ENCODE measurements at places on chromosomes 7 and 10.
A peak's percentile ranks its signal among the peaks of the same experiment; 100 is the strongest.

DNA sequence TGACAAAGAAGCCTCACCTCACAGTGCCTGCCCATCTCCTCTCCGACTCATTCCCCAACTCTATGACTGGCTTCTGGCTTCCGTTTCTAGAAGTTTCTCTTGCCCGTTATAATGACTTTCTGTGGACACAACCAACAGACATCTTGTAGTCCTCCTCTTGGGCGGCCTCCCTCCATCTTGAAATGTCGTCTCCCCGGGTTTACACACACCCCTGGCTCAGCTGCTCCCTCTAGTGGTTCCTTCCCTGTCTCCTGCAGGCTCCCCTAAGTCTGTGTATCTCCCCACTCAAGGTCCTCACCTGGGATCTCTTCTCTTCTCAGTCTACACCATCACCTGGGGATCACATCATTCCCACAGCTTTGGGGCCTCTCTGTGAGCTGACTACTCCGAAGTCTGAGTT is 123.4 kb upstream of the NEBL start:
- no peaks in the 10 kb centered on the region for H3K4me1 ChIP-seq
- no peaks in the 10 kb centered on the region for H3K36me3 ChIP-seq
- H3K27me3 ChIP-seq = no peaks in the 10 kb centered on the region
- no peak overlapping the region for H3K4me3 ChIP-seq
- H3K27ac ChIP-seq = no peak overlapping the region
- no peak for DNase-seq

DNA sequence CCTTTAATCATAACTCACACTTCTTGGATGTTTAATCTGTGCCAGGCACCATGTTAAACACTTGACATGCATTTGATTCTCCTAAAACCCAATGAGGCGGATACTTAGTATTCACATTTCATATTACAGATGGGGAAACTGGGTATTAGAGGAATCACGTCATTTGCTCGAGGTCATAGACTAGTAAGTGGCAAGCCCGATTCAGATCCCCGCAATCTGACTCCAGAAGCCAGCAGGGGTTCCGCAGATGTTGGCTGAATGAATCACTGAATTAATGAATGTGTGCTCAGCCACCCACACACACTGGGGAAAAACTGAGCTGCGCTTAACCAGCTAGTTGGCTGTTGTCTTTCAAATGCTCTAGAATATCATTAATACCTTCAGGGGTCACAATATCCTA is 22.5 kb upstream of the ENO4 start:
- no peak for DNase-seq
- no peak overlapping the region for H3K27ac ChIP-seq
- no peaks in the 10 kb centered on the region for H3K4me1 ChIP-seq

DNA sequence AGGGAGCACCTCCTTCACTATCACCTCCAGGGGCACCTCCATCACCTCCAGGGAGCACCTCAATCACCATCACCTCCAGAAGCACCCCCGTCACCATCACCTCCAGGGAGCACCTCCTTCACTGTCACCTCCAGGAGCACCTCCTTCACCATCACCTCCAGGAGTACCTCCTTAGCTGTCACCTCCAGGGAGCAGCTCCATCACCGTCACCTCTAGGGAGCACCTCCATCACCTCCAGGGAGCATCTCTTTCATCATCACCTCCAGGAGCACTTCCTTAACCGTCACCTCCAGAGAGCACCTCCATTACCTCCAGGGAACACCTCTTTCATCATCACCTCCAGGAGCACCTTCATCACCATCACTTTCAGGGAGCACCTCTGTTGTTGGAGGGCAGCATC is 103.0 kb downstream of the DNAJB6 start:
- H3K27me3 ChIP-seq = no peaks in the 10 kb centered on the region
- no peak overlapping the region for H3K27ac ChIP-seq
- no peak overlapping the region for H3K4me3 ChIP-seq
- no peaks in the 10 kb centered on the region for H3K36me3 ChIP-seq
- no peak for DNase-seq

- H3K36me3 ChIP-seq = no peaks in the 10 kb centered on the region
- no peak overlapping the region for H3K4me3 ChIP-seq
- no peak for DNase-seq
- H3K27ac ChIP-seq = no peak overlapping the region
Observed at GRCh38 chr10:1153805-1154351, 97.7 kb downstream of the WDR37 start.

DNA sequence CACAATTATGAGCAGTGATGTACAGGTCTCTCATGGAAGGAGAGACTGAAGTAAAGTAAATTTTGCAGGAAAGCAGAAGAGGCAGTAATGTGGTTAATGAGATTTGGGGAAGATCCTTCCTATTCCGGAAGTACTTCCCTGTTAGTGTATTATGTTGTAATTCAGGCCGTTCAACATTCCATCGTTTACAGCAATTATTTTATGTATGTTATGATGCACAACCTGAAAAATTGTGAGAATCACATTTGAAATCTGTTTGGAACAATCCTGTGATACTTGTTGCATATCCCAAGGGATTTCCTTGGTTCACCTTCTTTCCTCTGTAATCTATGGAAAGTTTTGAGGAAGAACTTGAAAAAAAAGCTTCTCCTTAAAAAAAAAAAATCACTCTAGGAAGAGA is 247.8 kb downstream of the SEMA3A start:
- no peak overlapping the region for H3K4me3 ChIP-seq
- DNase-seq = no peak
- H3K27ac ChIP-seq = no peak overlapping the region

DNA sequence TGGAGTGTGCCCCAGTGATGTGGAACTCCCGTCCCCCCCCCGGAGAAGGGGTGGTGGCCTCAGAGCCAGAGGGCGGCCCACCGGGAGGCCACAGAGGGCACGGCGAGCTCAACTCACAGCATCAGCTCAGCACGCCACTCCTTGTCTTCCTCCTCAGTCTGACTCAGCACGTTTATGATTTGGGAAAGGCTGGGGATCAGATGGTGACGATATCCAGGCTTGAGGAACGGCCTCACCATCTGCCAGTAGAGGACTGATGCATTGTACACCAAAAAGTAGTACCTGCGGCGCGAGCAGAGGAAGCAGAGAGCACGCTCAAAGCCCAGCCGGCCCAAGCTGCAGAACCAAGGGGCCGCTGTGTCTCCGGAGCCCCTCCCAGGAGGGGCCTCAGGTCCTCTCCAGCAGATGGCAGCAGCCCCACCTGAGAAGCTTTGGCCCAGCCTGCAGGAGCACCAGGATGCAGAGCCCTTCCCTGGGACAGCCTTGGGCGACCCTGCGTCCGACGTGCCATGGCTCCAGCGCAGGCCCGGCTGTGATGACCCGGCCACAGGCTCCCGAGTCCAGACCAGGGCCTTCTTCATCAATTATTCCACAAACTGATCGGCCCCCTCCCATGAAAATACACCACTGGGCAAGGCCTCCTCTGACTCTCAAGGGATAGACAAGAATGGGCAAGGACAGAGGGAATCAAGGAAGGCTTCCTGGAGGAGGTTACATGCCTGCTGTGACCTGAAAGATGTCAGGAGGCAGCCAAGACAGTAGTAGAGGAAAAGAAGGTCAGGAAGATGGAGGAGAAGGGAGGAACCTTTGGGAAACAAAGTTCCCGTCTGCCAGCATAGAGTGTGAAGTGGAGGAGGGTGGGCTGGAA is 3.7 kb downstream of the CFAP46 start:
- no peak for DNase-seq
- no peaks in the 10 kb centered on the region for H3K36me3 ChIP-seq
- peaks cover 8% of the 10 kb centered on the region for H3K27me3 ChIP-seq
- no peak overlapping the region for H3K4me3 ChIP-seq
- H3K4me1 ChIP-seq = no peaks in the 10 kb centered on the region

GRCh38 chr10:54843085-54843646 is 42.1 kb upstream of the PCDH15 start:
- no peak overlapping the region for H3K27ac ChIP-seq
- no peaks in the 10 kb centered on the region for H3K36me3 ChIP-seq
- H3K4me3 ChIP-seq = no peak overlapping the region
- H3K27me3 ChIP-seq = no peaks in the 10 kb centered on the region
- DNase-seq = no peak
- H3K4me1 ChIP-seq = no peaks in the 10 kb centered on the region

- H3K4me1 ChIP-seq = peaks cover 5% of the 10 kb centered on the region
- H3K27me3 ChIP-seq = no peaks in the 10 kb centered on the region
- H3K4me3 ChIP-seq = no peak overlapping the region
- H3K27ac ChIP-seq = no peak overlapping the region
- DNase-seq = no peak
Observed at GRCh38 chr10:22833781-22834180, 94.1 kb upstream of the ARMC3 start.

DNA sequence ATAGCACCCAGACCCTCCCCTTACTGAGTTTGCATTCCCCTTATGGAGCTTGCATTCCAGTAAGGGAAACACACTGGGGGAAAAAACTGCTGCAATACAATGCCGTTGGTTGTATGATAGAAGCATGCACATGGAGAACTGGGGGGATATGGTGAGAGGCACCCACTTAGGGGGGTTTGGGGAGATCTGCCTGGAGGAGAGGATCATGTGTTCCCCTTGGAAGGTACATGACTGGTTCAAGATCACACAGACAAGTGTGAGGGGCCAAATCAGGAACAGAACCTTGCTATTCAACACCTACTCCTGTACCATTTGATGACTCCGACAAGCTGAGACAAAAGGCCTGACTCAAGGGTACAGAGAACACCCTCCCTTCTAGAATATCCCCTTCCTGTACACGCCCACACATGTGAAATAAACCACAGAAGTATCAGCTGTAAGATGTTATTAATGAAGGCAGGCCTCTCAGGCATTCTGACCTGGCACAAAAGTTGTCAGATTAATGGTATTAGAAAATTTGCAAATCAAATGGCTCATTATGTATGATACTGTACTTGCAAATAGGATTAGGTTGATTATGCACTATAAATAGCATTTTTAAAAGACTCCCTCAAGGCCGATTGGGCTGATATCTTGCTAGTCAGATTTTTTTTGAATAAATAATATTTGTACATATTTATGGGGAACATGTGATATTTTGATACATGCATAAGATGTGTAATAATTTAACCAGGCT is 122.2 kb downstream of the NPY start:
- H3K4me1 ChIP-seq = no peaks in the 10 kb centered on the region
- no peaks in the 10 kb centered on the region for H3K36me3 ChIP-seq
- DNase-seq = no peak
- no peak overlapping the region for H3K4me3 ChIP-seq

DNA sequence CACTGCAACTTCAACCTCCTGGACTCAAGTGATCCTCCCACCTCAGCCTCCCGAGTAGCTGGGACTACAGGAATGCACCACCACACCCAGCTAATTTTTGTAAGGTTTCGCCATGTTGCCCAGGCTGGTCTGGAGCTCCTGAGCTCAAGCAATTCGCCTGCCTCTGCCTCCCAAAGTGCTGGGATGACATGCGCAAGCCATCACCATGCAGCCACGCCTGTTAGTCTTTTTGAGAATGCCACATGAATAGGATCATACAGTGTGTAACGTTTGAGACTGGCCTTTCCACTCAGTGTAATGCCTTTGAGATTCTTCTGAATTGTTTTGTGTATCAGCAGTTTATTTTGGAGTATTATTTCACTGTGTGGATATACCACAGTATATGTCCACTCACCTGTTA is 75.7 kb upstream of the MSRB2 start:
- no peak overlapping the region for H3K27ac ChIP-seq
- H3K4me1 ChIP-seq = no peaks in the 10 kb centered on the region
- no peak for DNase-seq

- DNase-seq = no peak
- H3K27ac ChIP-seq = no peak overlapping the region
- no peaks in the 10 kb centered on the region for H3K4me1 ChIP-seq
- no peaks in the 10 kb centered on the region for H3K27me3 ChIP-seq
- no peak overlapping the region for H3K4me3 ChIP-seq
Observed at GRCh38 chr7:2651847-2652735, 20.3 kb downstream of the TTYH3 start.

DNA sequence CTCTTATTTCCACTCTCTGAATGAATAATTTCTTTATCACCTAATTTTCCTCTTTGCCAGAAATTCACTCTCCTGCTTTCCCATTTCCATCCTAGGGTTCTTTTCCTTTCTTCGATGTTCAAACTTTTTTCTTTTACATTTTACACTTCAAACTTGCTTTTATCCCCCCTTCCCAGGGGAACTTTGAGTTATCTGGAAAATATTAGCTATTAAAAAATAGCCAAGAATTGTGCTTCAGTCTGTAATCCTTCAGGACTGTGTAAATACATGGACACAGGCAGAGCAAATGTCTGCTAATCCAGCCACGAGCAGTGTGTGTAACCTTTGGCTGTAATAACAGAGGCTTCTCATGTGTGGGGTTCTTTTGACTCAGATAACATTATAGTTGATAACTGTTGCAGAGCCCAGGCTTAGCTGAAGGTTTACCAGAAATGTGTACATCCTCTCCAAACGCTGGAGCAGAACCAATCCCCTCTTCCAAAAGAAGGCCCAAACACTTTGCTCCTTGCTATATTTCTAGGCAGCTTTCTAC is 4.6 kb downstream of the ASB4 start:
- H3K4me3 ChIP-seq = no peak overlapping the region
- no peak for DNase-seq
- H3K4me1 ChIP-seq = no peaks in the 10 kb centered on the region
- no peaks in the 10 kb centered on the region for H3K27me3 ChIP-seq
- no peaks in the 10 kb centered on the region for H3K36me3 ChIP-seq

GRCh38 chr10:127880557-127880956 is 12.2 kb downstream of the CLRN3 start:
- no peaks in the 10 kb centered on the region for H3K4me1 ChIP-seq
- peak overlapping the region; percentile 16 for H3K27ac ChIP-seq
- H3K4me3 ChIP-seq = no peak overlapping the region

All from ascending aorta (tissue), 2 donors.